Activated CD8-positive, alpha-beta memory T cell treated with anti-CD3 and anti-CD28 coated beads for 48 hours (primary cell): ENCODE measurements at places on chromosomes 12 and 14.
A peak's percentile ranks its signal among the peaks of the same experiment; 100 is the strongest.

GRCh38 chr12:46887870-46888269, 62.1 kb upstream of the SLC38A4 start:
- no peak for DNase-seq

GRCh38 chr12:49093792-49094159, 825 bp downstream of the DHH start:
- no peak for DNase-seq

DNA sequence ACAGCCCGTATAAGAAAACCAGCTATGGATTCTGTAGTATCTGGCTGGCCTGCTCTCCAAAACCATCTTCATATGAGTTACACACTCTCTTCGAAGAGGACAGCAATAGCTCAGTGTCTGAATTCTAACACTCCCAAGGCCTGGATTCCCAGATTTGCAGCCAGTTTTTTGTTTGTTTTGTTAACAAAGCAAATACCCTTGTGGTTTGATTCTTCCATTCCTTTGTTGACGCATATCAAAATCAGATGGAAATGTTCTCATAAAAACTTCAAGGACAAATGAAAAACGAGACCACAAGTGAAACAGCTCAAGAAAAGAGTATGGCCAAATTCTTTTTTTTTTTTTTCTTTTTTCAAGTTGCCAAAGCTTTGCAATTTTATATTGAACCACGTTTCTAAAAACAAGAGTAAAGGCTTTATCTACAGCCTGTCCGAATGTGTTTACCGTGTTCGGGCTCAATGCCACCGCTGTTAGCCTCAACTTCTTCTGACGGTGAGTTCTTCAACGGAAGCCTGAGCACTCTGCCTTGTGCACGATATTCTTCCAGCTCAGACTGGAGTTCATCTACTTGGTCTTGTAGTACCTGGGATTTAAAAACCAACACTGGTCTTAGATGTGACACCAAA, 67.5 kb downstream of the NIN start:
- DNase-seq, result no peak

DNA sequence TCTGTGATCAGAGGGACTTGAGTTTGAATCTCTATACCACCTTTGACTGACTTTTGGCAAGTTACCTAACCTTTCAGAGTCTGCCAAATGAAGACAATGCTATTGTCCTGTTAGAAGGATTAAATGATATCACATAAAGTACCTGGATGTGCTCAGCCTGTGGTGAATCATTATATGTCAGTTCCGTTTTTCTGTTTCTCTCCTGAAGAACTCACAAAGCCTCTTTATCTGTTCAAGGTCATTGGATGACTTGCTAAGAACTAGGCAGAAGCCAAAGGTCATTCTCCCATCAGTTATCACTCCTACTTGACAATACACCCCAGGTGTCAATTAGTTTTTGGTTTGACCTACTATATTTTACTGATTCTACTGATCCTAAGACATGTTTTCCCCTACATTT, 174.6 kb downstream of the CACNA1C start:
- no peak for DNase-seq

- DNase-seq, result no peak
These were observed 84.0 kb downstream of the ESR2 start for GRCh38 chr14:64210216-64210615.

DNA sequence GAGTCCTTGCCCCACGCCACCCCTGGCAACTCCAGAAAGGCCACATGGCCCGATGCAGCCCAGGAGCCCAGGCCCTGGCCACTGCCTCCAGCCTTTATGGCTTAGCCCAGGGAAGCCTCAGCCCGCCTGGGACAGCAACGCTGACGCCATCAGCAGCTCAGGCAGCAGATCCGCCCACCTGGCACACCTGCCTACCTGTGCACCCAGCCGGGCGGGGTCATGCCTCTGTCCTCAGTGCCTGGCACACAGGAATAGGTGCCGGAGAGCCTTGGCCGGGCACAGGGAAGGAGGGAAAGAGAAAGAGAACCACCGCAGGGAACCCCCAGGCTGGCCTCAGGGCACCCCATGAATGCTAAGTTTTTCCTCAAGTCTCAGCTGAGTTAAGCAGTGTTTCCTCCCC, 21.1 kb downstream of the BEGAIN start:
- no peak for DNase-seq

GRCh38 chr14:54881761-54882401, 20.7 kb downstream of the GCH1 start:
- no peak for DNase-seq

DNA sequence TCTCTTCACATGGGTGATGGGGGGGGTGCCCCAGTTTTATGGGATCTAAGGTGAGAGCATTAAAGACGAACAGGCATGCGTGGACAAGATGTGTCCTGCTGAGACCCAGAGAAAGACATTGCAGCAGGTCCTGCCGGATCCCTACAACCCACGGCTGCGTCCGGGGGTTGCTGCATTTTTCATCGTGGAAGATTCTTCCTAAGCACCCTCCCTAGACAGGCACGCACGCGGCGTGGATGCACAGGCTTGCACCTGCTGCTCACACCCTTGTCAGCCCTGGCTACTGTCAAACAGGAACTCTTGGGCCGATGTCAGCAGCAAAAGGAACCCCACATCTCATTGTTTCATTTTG, 280.6 kb upstream of the RTL1 start:
- no peak for DNase-seq

GRCh38 chr14:73467377-73467776, 9.0 kb upstream of the NUMB start:
- DNase-seq, result peak; percentile 54

DNA sequence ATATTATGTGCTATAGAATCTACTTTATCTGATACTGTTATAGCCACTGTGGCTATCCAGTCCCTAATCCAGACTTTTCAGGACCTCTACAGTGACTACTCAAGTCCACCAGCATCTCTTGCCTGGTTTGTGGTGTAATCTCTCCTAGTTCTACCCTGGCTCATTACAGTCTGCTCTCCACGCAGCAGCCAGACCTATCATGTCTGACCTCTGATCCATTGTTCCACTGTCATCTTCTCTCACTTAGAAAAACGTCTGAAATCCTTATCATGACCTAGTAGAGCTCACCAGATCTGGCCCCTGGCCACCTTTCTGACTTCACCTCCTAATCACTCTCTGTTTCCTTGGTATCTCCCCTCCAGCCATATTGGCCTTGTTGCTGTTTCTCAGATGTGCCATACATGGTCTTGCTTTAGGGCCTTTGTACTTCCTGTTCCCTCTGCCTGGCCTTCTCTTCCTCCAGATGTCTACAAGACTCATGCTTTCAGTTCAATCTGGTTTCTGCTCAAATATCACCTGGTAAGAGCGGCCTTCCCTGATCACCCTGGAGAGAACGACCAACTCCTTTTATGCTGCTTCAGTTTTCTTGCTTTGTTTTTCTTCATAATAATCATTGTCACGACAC, 475.5 kb downstream of the AACS start:
- DNase-seq, result no peak

DNA sequence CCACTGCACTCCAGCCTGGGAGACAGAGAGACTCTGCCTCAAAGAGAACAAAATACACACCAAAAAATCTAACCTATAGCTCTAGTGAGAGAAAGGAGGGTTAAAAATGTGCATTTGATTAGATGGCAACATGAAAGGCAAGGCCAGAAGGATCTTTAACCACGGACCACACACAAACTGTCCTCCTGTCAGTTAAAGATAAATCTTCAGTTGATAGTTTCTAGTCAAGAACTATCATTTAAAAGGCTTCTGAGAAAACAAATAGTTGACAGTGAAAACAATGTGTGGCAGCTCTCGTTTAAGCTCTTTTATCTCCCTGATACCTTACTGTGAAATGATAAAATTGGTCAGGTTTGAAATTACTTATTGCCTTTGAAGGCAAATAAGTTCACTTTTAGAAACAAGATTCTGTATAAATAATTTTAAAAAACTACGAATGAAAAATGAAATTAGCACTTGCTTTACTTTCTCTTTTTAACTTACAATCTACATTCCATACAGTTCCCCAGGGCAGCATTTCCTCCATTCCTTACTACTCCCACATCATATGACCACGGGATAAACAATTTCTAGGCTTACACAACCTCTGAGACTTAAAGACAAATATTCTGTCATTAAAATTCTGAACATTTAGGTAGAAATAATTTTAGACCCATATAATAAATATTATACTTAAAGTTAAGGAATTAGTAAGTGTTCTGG, 71.4 kb upstream of the GNPNAT1 start:
- DNase-seq, result no peak

- no peak for DNase-seq
These were observed 74.0 kb upstream of the CDKN3 start for GRCh38 chr14:54322701-54323337.

DNA sequence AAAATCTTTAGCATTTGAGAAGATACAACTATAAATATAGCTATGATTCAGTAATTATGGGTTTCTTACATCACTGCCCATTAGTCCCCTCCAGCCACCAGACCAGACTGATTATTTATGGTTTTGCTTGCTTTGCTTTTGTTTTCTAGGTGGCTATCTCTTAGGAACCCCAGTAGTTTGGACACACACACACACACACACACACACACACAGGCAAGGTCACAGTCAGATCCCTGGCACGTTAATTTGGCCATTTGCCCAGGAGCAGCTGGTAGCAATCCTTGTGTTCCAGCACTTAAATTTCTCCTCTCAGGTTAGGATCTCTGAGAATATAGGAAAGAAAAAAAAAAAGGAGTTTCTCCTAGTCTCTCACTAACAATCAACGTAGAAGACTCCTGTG, 90.2 kb upstream of the RESF1 start:
- DNase-seq, result no peak

DNA sequence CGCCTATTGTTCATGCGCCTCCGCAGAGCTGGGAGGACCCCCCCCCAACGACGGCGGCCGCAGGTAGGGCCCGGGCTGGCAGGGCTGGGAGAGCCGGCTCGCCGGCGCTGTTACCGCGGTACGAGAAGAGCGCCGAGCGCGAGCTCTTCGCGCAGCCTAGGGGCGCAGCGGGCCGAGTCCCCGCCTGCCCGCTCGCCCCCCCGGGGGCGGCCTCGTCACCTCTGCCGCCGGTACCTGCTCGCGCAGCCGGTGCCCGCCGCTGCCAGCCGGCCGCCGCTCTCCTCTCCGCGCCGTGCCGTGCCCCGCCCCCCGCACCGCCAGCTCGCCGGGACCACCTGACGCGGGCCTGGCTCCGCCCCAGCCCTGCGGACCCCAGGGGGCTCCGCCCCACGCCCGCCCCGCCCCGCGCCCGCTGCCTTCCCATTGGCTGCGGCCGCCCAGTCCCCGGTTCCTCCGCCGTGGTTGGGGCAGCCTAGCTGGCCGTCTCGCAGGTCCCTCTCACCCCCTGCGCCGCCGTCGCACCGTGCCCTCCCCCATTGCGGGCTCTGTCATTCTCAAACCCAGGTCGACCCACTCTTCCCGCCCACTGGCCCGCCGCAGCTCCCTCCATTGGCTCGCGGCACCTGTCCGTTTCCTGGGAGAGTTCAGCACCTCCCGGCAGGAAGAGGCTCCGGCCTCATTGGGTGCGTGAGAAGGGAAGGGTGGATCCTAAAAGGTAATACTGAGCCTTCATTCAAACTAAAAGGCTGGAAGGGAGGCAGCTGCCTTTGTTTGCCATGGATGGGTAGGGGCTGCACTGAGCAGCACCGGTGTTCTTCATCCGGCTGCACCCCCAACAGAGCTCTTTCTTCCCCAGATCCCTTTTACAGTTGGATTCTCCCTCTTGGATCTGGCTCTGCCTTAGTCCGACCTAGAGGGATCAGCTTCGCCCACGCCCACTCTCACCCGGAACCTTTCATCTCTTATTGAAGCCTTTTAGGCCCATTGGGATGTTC, at the start of gene MAP3K9:
Gene MAP3K9 (minus strand): TSS at position 289 of the 995 bp plus-strand sequence. CDS start 342 bp downstream, outside the sequence.
- peak; percentile 92 for DNase-seq

DNA sequence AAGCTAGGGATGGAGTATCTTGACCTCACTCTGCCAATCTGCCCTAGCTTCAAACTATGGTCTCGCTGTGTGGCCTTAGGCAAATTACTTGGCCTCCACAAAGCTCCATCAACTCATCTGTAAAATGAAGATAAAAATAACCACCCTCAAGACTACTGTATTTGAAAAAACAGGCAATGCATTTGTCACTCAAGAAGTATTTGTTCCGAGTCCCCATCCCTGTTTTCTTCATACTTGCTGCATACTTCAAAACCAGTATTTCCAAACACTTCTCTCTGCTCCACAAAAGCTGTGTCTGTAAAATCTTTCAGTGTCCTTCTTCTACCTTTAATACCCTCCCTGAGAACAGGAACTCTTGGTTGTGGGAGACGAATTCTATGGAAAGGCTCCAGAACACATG, 47.9 kb downstream of the GTF2A1 start:
- DNase-seq, result no peak

- no peak for DNase-seq
These were observed 47.1 kb upstream of the RERG start for GRCh38 chr12:15268309-15268708.

- DNase-seq, result no peak
These were observed 75.2 kb downstream of the PTPN21 start for GRCh38 chr14:88479574-88479987.

GRCh38 chr12:84605983-84606382, 306.6 kb downstream of the SLC6A15 start:
- DNase-seq, result no peak

DNA sequence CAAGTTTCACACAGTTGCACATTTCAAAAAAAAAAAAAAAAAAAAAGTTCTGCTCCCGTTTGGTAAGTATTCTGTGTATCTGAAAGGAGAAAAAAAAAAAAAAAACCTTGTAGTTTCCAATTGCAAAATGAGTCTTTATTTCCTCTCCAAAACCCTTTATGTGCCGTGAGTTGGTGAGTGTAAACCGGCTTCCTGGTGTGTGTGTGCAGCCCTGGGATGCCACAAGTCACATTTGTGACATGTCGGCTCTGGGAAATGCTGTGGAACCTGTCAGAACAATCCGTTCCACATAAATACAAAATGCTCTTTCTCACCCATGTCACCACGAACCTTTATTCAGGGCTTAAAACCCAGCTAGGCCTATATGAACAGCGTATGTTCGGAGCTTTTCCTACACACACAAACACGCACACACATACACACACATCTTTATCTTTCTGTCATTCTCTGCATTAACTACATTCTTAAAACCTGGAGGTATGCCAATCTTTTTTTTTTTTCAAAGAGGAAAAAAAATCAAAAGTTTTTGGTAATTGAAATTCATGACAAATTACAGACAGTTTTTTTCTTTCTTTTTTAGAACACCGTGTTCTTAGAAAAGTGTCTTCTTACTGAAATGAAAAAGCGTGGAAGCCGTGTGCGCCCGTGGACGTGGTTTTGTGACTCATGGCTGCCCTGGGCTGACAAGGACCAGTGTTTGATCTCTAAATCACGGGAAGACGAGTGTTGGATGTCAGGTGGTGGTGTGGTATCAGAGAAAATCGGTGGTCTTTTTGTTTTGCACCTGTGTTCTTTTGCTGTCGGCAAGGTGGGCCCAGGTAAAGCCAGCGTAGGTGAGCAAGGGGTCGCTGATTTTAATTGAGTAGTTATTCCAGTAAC, 612.0 kb downstream of the VRK1 start:
- DNase-seq, result no peak

GRCh38 chr14:20655851-20656250, 14.4 kb upstream of the OR6S1 start:
- no peak for DNase-seq

DNA sequence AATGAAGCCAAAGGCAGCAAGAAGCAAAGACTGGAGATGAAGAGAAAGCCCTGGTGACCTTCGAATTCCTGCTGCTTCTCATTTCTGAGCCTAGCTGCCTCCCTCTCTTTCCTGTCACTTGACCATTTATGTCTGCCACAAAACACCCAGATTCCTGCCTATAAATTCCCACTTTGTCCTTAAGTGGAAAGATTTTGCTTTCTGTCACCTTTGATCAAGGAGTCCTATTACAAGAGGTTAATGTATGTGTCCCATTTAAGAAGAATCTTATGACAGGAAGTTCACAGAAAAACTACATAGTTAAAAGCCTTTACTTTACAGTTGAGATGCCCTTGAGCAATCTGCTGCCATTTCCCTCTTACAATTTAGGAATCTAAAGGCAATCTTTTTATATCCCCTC, 155.7 kb downstream of the GALC start:
- no peak for DNase-seq

GRCh38 chr12:29638528-29638927, 141.0 kb upstream of the OVCH1 start:
- DNase-seq, result no peak
